Stimulated activated CD8-positive, alpha-beta memory T cell treated with anti-CD3 and anti-CD28 coated beads, Interleukin-4, amount 100 ng/mL, for 48 hours (primary cell): ENCODE measurements at places on chromosomes 13 and 19.

- DNase-seq, result no peak
Observed at GRCh38 chr19:14138576-14139265, 2.3 kb upstream of the ASF1B start.

DNA sequence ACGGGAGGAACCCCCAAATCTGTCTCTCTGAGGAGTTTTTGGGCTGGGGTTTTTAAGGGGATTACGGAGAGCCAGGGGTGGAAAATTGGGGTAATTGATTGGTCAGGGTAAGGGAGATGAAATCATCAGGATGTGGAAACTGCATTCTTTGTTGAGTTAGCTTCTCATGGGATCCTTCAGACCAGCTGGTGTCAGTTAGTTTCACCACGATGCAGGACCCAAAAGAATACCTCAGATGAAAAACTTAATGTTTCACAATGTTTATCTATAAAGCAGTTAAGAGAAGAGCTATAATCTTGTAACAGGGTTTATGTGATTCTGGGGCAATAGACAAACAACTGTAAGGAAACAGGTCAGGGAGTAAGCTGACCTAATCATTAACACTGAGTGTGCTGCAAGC lies 230.8 kb downstream of the POU4F1 start:
- DNase-seq, result no peak

- peak; percentile 30 for DNase-seq
Observed at GRCh38 chr13:50387051-50387581, 371.9 kb downstream of the KCNRG start.

DNA sequence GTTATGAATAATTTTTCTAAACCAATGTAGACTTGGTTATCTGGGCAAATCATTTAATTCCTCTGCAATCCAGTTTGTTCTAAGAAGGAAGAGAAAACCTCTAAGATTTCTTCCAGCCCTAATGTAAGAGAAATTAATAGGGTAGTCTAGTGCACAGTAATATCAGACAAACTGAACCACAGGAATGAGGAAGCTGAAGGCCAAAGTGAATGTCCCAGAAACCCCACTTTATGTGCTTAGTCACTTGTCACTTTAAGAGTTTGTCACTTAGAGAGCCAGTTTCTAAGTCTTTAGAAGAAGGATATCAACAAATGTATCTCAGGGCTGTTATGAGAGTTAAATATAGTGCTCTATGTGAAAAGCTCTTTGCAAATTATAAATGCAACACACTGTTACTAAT lies 750.6 kb downstream of the DIAPH3 start:
- no peak for DNase-seq

GRCh38 chr19:51421229-51422052 lies 4.0 kb upstream of the SIGLEC10 start:
- no peak for DNase-seq

- no peak for DNase-seq
Observed at GRCh38 chr19:45517238-45517637, 10.0 kb downstream of the VASP start.

DNA sequence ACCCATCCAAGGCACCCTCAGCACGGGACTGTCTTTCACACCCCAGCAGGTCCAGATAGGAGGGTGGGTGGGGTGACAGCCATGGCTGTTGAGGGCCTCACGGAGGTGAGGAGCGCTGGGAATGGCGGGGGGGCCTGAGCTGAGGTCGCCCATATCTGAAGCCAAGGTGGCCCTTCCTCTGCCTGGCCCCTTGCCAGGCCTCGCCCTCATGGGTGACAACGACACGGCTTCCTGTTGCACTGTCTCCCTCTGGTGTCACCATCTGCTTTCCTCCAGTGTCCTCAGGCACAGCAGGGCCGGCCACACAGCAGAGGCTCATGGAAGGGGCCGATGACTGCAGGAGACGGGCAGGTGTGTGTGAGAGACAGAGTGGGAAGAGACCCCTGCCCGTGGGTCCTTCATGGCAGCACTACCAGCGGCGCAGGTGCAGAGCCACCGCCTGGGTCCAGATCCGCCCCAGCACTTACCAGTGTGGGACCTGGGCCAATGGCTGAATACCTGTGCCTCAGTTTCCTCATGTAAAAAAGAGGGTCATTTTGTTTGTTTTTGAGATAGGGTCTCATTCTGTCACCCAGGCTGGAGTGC lies 8.1 kb upstream of the NKPD1 start:
- no peak for DNase-seq

- DNase-seq, result no peak
Observed at GRCh38 chr13:31435536-31435935, 235.8 kb downstream of the B3GLCT start.

- peak; percentile 60 for DNase-seq
Observed at GRCh38 chr19:16585808-16586476, 13.7 kb upstream of the SLC35E1 start.

- no peak for DNase-seq
Observed at GRCh38 chr19:12596927-12597548, 13.6 kb downstream of the ZNF490 start.

GRCh38 chr13:111630406-111630805 lies 310.0 kb downstream of the TEX29 start:
- DNase-seq, result no peak

GRCh38 chr13:102781591-102781990 lies 8.0 kb upstream of the TEX30 start:
- no peak for DNase-seq

GRCh38 chr13:56736966-56737365 lies 403.8 kb upstream of the PRR20A start:
- DNase-seq, result no peak

- DNase-seq, result no peak
Observed at GRCh38 chr13:82010780-82011179, 1669.9 kb upstream of the SPRY2 start.

DNA sequence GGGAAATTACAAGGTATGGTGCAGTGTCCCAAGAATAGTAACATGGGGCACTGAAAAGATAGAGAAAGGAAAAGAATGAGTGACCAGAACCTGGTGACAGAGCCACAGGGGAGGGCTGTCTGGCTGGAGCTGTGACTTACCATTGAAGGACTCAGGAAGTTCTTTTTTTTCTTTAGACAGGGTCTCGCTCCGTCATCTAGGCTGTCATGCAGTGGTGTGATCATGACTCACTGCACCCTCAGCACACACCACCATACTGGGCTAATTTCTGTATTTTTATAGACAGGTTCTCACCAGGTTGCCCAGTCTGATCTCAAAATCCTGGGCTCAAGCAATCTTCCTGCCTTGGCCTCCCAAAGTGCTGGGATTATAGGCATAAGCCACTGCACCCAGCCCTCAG lies 8.8 kb upstream of the CPB2 start:
- DNase-seq, result no peak

- no peak for DNase-seq
Observed at GRCh38 chr13:109369353-109370052, 416.9 kb downstream of the IRS2 start.

- DNase-seq, result peak; percentile 67
Observed at GRCh38 chr19:3034656-3035541, 5.8 kb upstream of the TLE2 start.

- no peak for DNase-seq
Observed at GRCh38 chr19:33429891-33430673, 56.6 kb downstream of the CEBPG start.

DNA sequence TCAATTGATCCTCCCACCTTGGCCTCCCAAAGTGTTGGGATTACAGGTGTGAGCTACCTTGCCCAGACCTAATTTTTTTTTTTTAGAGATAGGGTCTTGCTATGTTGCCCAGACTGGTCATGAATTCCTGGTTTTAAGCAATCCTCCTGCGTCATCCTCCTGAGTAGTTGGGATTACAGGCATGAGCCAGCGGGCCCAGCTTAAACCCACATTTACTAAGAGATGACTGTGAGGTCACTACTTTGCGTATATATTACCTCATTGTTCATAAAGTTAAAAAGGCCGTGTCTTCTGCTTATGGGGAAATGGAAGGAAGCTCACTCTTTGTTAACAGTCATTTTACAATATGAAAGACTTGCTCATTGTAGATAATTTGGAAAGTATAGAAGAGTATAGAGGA lies 39.6 kb upstream of the C1QTNF9 start:
- no peak for DNase-seq

DNA sequence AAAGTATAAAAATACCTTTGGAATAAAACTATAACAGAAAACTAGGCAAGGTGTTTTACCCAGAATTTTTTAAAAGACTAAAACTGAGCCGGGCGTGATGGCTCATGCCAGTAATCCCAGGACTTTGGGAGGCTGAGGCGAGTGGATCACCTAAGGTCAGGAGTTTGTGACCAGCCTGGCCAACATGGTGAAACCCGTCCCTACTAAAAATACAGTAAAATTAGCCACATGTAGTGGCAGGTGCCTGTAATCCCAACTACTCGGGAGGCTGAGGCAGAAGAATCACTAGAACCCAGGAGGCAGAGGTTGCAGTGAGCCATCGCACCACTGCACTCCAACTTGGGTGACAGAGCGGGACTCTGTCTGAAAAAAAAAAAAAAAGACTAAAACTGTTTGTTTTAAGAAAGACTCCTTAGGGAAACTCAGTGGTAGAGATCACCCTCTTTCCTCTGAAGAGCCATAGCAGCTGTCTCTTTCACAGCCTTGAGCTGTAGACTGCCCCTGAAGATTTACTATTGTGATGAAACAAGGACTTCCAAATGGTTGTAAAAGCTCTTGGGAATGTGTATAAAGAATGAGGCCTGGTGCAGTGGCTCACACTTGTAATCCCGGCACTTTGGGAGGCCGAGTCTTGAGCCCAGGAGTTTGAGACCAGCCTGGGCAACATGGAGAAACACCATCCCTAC lies 14.7 kb upstream of the KCTD4 start:
- DNase-seq, result no peak

DNA sequence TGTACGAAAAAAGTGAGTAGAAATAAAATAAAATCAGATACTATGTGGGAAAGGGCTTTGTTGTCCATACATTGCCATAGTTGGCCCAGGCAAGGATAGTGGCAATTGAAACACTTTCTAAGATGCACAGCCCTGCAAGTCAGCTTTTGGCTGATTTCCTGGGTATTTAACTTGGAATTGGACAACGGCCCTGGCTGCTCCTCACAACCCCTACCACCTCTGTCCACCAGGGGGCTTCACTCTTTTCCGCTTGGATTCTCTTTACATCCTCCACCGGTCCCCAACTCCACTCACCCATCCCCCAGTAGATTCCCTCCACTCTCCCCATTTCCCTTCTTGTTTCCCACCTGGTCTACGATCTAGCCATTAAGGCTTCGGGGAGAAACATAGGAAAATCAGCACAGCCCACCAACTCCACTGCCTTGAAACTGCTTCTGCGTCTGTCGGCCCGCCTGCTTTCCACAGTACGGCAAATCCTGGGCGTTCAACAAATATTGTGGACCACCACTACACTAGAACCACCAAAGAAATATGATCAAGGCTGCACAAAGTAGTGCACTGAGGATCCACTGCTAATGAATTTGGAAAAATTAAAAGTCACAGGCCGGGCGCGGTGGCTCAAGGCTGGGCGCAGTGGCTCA lies 48.6 kb upstream of the GTF3A start:
- peak; percentile 80 for DNase-seq

GRCh38 chr19:54152878-54153524 lies 6.5 kb downstream of the LENG1 start:
- no peak for DNase-seq

DNA sequence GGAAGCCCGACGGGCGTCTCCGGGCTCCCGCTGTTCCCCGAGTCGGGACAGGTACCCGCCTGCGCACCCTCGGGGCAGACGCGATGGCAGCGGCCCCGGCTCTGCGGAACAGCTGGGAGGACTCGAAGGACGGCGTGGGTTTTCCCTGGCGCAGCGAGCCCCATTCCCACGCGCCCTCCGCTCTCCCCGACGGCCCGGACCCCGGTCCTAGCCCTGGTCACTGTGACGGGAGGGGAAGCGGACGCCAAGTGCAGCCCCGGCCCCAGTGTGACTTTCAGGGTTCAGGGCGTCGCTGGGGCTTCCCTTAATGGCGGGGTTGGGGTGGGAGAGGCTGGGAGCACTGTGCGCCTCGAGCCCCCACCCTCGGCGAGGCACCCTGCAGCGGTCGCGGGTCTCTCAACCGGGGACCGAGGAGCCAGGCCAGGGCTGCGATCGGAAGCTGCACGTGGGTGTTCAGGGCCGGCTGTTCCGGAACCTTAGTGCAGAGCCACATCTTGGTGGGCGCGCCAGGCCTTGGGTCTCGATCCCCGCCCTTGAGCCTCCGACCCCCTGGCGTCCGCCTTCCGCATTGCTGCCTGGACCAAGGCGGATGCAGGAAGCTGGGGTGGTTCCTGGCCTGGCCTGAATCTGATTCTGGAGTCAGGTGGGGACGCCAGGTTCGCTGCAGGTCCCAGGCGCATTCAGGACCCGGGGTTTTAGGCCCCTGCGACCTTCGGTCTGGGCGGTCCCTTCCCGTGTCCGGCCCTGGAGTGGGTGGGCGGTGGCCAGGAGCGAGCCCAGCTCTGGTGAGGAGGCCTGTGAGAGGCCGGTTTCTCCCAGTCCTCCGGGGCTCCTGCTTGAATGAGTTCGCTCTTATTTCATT lies 3.5 kb downstream of the LGALS7B start:
- peak; percentile 66 for DNase-seq

DNA sequence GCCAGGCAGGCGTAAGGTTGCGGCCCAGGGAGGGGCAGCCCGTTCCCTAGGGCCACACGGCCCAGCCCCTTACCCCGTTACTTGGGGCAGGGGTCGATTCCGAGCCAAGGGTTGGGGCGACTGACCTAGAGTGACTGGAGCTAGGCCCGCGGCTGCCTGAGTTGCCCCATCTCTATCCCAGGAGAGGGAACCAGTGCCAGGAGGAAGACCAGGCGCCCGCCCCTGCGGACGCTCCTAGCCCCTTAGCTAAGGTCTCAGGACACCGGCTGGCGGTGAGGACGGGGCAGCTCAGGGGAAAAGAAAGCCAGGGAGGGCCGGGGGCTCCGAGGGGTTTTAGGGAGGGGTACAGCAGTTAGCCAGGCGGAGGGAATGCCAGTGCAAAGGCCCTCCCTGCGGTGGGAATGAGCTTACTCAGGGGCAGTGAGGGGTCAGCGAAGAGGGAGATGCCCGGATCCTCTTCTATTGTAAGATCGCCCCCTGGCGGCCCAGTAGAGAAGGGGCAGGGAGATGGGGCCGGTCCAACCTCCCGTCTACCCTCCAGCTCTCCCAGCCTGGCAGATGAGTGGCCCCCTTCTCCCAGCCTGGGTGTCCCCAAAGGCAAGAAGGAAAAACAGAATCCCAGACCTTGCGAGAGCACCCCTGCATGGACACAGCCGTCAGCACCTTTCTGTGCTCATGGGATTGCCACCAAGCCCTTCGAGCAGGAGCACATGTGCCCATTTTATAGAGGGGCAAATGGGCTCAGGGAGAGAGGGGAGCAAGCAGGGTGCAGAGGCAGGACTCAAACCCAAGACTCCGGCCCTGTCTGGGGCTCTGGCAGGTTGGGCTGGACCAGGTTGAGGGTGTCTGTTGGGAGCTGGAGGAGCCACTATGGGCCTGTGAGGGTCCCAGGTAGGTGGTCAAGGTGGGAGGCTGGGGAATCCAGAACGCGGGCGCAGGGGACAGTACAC lies 16.3 kb downstream of the CILP2 start:
- DNase-seq, result peak; percentile 86

GRCh38 chr19:21698215-21698614 lies 69.2 kb downstream of the ZNF100 start:
- no peak for DNase-seq
